HT1080 (cell line): ENCODE measurements at places on chromosomes 5 and 9. TPM values are rescaled to one million over a fixed set of nuclear protein-coding genes. Genes with fewer than 3 reads are reported as not detected.

The MROH2B gene
- 0.08 TPM in 1 of 2 replicates, not detected in the other for total RNA-seq

- peak; percentile 50 for DNase-seq
Measured at GRCh38 chr5:126777257-126777974, 480 bp downstream of the LMNB1 start.

The CDC25C gene
- total RNA-seq: 14.0 and 15.5 TPM in 2 replicates

DNA sequence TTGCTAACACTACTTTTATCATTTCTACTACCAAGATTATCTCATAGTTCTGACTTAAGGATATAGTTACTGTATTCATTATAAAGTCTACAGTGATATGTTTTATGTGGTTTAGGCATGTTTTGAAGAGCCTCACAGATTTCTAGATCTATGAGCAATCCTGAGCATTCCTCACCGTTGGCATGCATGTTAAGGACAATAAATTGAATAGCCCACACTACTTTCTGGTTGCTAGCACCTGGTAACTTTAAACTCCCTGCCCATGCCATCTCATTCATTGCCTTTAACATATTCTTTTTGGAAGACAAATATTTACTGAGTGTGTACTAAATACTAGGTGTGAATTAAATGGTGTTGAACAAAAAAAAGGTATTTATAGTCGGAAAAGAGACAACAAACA lies 868.1 kb upstream of the CDH9 start:
- DNase-seq: no peak

The HTR1A gene
- not detected in 2 replicates for total RNA-seq

DNA sequence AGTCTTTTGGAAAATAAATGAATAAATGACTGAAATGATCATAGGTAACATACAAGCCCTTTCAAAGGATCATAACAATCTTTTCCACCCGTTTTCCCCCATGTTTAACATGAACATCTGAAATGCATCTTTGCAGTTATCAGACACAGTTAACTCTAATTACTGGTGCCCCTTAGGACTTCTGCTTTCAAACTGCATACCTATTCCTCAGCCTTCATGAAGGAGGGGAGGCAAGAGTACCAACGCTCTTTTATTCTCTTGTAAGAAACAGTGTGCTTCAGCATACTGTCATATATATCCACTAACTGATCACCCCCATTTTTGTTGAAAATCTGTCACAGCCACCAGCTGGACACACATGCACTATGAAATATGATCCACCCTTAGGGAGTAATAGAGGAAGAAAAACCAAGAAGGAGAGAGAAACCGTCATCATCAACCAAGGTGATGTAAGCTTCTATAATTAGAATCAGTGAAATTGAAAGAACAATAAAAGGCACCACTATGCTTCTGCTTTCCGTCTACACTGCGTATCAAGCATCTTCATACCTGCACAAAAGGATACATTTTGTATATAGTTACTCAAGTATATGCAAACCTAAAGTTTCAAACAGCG lies 98.7 kb downstream of the RAPGEF6 start:
- DNase-seq: peak; percentile 21

DNA sequence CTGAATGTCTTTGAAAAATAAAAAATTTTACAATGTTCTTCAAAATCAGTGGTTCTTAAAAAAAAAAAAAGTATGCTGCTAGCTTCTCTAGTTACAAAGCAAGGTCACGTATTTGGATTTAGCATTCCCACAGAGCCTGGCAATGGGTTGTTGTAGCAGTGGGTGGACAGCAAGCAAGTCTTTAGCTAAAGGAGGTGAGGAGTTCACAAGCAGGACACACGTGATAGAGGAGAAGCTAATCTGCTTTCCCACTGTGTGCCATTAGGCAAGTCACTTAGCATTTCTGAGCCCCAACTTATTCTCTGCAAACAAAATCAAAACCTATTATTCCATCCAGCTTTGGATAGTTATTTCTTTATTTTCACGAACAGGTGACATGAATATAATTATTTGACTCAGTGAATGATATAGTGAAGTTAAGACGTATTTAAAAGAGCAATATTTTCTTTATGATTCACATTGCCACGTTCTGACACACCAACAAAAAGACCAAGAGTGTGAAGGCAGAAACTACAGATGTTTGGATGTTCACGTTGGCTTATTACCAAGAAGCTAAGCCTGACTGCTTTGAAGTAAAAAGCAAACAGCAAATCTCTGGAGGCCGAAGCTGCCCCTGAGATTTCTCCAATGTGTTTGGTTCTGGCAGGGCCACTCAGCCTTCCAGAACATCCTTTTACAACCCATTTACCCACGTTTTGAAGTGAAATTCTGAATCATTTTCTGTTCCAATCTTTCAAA lies 612.1 kb upstream of the CDH6 start:
- DNase-seq: peak; percentile 8

DNA sequence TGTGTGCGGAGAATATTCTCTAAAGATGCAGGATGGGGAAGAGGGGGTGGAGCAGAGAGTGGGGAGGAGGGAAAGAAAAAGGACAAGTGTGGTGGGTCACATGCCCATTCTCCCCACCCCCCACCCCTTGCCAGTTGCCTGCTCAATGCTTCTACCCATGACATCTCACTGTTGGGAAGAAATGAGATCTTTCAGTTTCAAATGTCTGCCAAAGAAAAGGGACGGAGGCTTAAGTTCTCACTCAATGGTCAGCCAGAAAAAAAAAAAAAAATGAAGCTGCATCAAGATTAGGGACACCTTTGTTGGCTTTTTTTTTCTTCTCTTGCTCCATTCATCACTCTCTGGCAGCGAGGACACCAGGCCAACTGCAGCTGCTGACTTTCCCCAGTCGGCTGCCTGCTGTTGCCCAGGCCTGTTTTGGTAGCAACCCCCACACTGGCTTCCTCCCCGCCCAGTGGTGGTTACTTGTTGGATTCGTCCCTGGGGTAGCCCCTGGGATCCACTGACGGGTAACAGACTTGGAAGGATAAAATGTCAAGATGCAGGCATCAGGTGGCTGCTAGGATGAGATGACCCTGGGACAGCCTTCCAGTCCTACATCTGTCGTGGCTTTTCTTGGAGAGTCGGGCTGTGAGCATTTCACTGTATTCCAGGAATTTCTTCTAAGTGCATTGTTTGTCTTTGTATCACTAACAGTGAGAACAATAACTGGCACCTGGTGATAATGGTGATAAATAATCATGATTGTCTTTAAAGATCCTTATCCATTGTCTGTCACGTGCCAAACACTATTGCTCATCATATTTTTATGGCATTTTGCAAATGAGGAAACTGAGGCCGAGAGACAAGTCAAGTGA lies 9.1 kb downstream of the WWC1 start:
- no peak for DNase-seq

The PCDHA4 gene
- 0.06 and 0.07 TPM in 2 replicates for total RNA-seq

DNA sequence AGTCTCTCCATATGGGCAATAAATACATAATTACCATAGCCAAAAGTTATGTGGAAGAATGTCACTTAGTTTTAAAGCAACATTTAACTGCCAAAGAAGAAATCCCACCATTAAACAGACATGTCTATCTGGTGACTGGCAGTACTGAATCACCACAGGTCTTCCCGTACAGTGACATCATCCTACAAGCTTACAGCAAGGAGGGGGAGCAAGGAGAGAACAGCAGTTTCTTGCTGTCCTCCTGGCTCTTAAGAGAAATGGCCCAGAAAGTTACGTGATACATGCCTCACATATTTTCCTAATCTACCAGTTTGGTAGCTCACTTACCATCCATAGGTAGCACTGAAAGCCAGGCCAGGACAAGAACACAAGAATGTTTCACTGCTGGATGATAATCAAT lies 671.0 kb downstream of the DMRTA1 start:
- peak; percentile 75 for DNase-seq

- DNase-seq: no peak
Measured at GRCh38 chr5:64619609-64620008, 70.7 kb upstream of the SHISAL2B start.

GRCh38 chr9:120851449-120851848 lies 8.7 kb upstream of the PSMD5 start:
- no peak for DNase-seq

The PCDHGB7 gene
- 0.47 and 0.53 TPM in 2 replicates for total RNA-seq

DNA sequence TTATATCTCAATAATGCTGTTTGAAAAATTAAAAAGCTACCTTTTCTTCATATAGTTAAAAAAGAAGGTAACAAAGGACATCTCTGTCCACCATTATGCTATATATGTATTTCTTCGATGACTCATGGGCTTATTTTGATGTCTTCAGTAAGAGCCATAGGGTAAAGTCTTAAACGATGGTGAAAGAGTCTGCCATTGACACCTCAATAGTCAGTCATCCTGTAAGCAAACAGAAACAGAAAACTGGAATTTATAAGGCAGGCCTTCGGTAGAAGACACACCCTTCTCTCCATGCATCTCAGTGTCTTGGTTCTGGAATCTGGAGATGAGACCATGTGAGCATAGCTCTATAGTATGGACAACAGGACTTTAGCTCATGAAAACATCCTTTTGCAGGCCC lies 87.0 kb upstream of the ZNF462 start:
- DNase-seq: no peak

The YIPF5 gene
- 28.9 and 43.0 TPM in 2 replicates for total RNA-seq

DNA sequence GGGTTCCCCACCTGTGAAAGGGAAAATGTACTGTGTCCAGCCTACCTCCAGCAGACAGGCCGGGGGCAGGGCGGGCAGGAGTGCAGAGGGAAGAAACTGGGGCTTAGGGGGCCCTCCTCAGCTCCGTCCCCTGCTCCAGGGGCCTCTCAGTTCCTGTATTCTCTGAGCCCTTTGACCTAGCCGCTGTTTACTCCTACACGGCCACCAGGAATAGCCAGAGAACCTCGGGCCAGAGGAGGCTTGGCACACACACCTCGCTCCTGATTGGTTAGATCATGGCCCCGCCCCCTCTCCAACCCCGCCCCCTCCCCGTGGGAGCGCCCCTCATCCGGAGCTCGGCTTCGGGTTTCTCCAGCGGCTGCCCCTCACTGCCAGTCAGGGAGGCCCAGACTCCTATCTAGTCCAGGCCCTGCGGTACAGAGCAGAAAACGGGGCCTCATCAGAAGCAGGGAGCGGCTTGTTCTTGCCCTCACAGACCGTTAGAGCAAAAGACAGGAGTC lies 2.2 kb downstream of the ST6GALNAC6 start:
- no peak for DNase-seq

GRCh38 chr9:110752766-110753165 lies 84.2 kb downstream of the MUSK start:
- DNase-seq: peak; percentile 97

DNA sequence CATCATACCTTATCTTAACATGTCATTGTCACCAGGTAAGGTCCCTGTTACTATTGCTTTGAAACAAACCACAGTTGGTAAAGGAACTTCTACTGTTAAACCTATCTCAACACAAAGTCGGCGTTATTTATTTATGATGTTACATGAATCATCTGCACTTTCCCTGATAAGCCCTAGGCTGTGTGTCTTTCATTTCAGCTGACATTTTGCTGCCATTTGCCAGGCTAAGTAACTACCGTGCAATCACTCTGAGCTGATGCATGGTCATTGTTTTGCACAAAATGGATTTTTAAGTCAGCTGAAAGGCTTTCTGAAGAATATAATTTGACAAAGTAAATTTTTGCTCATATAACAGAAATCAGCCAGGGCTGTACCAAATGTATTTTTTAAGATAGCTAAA lies 546.5 kb downstream of the ZNF608 start:
- no peak for DNase-seq

- DNase-seq: no peak
Measured at GRCh38 chr9:77954666-77955015, 77.0 kb downstream of the GNAQ start.

- DNase-seq: no peak
Measured at GRCh38 chr5:34545164-34545563, 111.0 kb upstream of the RAI14 start.

The BRINP1 gene
- total RNA-seq: not detected in 2 replicates

DNA sequence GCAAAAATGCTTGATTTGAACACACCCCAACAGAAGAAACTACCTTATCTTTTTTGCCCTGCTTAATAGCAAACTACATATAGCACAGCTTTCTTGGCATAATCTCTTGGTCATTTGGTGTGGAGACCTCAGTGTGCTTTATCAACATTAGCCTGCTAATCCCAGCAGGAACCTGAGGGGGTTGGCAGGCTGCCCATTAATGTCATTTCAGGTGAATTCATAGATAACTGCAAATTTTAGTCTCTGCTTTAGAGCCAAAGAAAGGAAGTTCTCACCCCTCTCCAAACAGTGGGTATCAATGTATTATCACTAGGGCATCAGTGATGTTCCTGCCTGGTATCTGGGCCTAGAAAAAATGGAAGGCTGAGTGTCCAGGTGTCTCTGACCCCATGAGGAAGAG lies 489.0 kb downstream of the NTRK2 start:
- no peak for DNase-seq

The IFNA10 gene
- total RNA-seq: not detected in 2 replicates

The ANKRD18A gene
- not detected in 2 replicates for total RNA-seq

DNA sequence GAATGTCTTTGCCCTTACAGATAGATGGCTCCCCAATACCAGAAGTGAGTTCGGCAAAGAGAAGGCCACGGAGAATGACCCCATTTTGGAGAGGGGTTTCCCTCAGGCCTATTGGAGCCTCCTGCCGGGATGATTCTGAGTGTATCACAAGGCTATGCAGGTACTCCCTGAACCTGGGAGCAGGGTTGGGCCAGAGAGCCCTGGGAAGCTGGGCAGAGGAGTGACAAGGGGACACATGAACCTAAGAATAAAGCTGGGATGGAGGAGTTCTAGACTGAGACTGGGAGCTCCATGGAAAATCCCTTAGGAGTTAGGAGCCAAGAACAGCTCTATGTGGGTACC lies 433 bp downstream of the LEAP2 start:
- no peak for DNase-seq

The PTPDC1 gene
- total RNA-seq: 3.7 and 4.1 TPM in 2 replicates

DNA sequence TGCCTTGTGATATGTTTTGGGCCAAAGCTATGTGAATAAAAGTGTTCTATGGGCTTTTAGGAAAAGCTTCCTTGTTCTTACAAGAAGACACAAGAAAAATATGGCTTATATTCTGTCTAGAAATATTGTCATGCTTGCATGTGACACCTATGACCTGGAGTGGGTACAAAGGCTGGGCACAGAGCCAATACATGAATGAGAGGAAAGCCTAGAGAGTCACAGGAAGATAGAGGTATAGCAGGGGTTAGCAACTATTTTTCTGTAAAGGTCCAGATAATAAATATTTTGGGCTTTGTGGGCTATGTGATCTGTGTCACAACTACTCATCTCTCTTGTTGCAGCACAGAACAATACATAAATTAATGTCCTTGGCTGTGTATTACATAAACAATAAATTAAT lies 196.6 kb upstream of the CD180 start:
- DNase-seq: no peak

DNA sequence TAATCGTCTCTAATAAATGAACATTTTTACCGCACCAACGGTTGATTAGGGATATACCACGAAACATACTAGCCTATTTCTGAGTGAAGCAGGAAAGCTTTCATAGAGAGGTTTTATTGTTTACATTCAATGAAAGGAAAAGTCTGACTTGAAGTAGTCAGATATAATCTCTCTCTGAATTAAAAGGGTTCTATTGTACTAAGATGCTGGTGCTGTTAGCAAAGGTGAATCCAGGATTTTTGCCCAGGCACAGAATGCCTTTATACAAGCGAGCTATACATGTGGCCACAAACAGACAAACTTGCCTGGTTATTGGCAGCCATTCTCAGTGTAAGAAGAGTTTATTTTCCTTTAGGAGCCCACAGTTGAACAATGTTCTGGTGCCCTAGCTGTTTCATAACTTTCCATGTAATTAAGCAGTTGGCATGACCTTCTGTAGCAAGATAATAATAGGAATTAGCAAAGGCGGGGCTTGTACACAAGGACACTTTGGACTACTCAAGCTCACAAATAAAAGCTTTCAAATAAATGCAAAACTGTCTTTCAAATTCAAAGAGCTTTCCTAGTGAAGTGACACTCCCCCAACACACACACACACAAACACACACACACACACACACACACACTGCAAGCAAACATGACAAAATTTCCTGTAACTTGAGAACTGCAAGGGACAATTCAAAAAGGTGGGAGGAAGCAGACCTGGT lies 198.7 kb upstream of the MAP3K1 start:
- DNase-seq: no peak

The C5orf52 gene
- total RNA-seq: not detected in 2 replicates
